Fibroblast of the conjunctiva (primary cell): ENCODE measurements at places on chromosomes 16 and 17.

GRCh38 chr17:80796430-80796861 lies 195.2 kb upstream of the CHMP6 start:
- DNase-seq, result no peak

DNA sequence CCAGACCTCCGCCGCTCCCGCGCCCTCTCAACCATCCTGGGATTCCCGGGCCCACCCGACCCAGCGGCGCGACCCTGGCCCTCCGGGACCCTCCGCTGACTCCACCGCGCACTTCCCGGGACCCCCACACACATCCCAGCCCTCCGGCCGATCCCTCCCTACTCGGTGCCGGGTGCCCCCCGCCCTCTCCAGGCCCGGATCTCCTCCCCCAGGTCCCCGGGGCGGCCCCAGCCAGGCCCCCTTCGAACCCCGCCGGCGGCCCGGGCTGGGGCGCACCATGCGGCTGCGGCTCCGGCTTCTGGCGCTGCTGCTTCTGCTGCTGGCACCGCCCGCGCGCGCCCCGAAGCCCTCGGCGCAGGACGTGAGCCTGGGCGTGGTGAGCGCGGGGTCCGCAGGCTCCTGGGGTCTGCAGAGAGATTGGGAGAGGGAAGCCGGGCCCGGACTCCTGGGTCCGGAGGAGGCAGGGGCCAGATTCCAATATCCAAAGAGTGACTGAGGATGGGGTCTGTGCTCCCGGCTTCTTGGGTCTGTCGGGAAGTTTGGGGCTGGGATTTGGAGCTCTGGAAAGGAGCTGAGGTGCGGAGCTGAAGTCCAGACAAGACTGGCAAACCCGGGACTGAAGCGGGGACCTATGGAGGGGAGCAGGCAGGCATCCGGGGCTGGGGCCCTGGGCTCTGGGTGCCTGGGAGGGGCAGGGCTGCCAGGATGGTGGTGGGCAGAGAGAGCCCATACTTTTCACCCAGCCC lies 453 bp downstream of the MMP25 start:
- no peak for DNase-seq

DNA sequence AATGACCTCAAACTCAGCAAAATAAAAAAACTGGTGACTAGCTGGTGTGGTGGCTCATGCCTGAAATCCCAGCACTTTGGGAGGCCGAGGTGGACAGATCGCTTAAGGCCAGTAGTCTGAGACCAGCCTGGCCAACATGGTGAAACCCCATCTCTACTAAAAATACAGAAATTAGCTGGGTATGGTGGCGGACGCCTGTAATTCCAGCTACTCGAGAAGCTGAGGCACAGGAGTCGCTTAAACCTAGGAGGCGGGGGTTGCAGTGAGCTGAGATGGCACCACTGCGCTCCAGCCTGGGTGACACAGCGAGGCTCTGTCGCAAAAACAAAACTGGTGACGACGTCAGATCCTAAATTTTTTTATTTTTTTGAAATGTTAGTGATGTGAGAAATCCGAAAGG lies 82.6 kb upstream of the TOB1 start:
- DNase-seq, result no peak

- no peak for DNase-seq
These were observed 18.6 kb downstream of the ZC3H18 start for GRCh38 chr16:88588754-88589153.

GRCh38 chr17:58331815-58332777 lies 3.5 kb upstream of the TSPOAP1 start:
- no peak for DNase-seq
